ENCODE measurements at places on chromosomes 16 and 17.

DNA sequence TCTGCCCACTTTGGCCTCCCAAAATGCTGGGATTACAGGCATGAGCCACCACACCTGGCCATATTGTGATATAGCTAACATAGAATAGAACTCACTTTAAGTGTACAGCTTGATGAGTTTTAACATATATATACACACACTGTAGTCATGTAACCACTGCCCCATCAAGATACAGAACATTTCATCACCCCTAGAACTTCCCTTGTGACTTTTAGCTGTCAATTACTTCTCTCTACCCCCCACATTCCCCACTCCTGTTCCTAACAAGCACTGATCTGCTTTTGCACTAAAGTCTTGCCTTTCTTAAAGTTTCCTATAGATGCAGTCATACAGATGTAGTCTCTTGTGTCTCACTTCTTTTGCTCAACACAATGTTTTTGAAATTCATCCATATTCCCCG lies 93.1 kb downstream of the PITPNC1 start:
- no peak for DNase-seq

DNA sequence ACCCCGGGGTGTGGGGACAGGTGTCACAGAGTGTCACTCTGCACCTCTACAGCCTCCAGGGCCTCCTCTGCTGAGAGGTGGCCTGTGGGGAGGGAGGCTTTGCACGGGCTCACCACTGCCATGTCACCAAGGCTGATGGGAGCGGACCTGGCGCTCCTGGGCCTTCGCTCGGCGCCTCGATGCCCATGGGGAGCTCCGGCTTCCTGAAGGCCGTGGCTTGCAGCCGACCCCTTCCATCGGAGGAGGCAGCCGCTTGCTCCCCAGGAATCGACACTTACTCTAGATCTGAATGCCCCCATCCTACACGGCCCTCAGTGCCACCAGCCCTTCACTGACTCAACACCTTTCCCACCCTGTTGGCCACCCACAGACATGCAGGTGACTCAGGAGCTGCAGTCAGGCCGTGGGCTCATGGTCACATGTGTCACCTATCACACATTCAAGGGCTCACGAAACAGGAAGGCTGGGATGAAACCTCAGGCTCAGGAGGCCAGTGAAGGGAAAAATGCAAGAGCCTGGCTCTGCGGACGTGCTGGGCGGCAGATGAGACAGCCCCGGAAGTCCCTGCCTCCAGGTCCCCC lies 11.9 kb downstream of the LGALS3BP start:
- DNase-seq, result no peak

- DNase-seq, result no peak
Measured at GRCh38 chr16:56588781-56589140, 567 bp upstream of the MT3 start.

- no peak for DNase-seq
Measured at GRCh38 chr17:27747462-27748359, 52.6 kb downstream of the NOS2 start.

GRCh38 chr16:23160082-23160481 lies 10.8 kb upstream of the USP31 start:
- DNase-seq, result no peak

GRCh38 chr17:72125742-72126141 lies 4.9 kb downstream of the SOX9 start:
- no peak for DNase-seq
